ENCODE measurements at places on chromosomes 2 and 18. TPM values are rescaled to one million over a fixed set of nuclear protein-coding genes. Genes with fewer than 3 reads are reported as not detected.

CFAP53 gene
- total RNA-seq = 0.16 TPM

AGXT gene
- 0.32 TPM for total RNA-seq

PPIL3 gene
- 19.8 TPM for total RNA-seq

PTRHD1 gene
- total RNA-seq = 12.9 TPM

MEX3C gene
- 27.2 TPM for total RNA-seq

ERFE gene
- total RNA-seq = 1.5 TPM

SLC5A7 gene
- total RNA-seq = not detected

Data from mesenteric fat pad (tissue), 1 donor.